Nephron progenitor cell (in vitro differentiated cells): ENCODE measurements at places on chromosomes 7 and 10.

GRCh38 chr7:131883769-131884168 is 327.3 kb upstream of the PODXL start:
- no peak overlapping the region for H3K4me3 ChIP-seq
- no peaks in the 10 kb centered on the region for H3K4me1 ChIP-seq
- H3K36me3 ChIP-seq: peaks cover 4% of the 10 kb centered on the region

DNA sequence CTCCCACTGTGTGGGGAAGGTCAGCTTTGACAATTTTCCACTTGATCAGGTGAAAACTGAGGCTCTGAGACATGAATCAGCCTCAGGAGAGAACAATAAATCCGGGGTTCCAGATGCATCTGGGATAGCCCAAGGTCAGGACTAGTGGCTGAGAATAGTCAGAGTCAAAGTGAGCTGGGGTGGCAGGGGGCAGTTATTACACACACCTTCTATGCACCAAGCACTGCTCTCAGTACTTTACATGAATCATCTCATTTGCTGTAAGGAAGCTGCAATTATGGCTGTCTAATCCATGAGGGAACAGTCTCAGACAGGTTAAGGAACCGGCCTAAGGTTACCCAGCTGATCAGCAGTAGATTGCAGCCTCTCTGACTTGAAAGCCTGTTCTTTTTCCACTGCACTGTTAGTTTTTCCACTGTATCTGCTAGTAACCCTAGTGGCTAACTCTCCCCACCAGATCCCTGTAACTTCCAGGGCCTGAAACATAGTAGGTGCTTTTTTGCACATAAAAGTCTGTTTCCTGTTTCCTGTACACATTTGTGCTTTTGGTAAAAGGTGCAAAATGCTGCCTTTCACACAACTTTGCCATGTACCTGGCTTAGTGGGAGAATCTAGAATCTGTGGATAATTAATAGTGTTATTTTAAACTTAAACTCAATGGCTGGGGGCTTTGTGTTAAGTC is 125.9 kb downstream of the EMX2 start:
- H3K36me3 ChIP-seq: no peaks in the 10 kb centered on the region
- no peak overlapping the region for H3K4me3 ChIP-seq
- DNase-seq: no peak
- no peak overlapping the region for H3K27ac ChIP-seq

- H3K27me3 ChIP-seq: peaks cover 15% of the 10 kb centered on the region
- H3K27ac ChIP-seq: no peak overlapping the region
- no peak for DNase-seq
- peaks cover 27% of the 10 kb centered on the region for H3K4me1 ChIP-seq
- H3K4me3 ChIP-seq: no peak overlapping the region
Measured at GRCh38 chr10:87500646-87501048, 4.0 kb upstream of the MINPP1 start.

DNA sequence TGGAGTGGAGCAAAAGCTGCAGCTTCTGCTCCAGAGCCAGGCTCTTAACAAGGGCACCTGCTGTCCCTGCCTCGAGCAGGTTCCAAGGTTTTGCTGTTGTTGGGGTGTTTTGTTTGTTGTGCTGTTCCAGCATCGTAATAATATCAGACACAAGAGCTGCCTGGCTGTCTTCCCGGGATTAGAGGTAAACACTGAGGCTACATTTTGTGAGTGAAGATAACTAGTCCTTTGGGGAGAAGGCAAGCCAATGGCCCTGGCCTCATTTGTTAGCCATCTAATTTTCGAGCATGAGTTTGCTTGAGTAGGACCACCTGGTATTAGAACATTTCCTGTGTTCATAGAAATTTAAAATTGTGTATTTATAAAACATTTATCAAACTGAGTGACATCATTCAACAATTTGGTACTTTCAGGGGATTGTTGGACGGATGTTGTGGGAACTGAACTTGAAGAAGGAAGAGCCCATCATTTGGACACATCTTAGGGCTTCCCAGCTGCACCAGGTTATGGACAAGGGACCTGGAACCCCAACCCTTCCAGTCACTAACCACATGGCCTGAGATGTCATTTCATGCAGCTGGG is 555.0 kb downstream of the TNS3 start:
- peaks cover 4% of the 10 kb centered on the region for H3K27me3 ChIP-seq
- no peak for DNase-seq
- H3K4me3 ChIP-seq: no peak overlapping the region
- H3K27ac ChIP-seq: no peak overlapping the region
- no peaks in the 10 kb centered on the region for H3K4me1 ChIP-seq

DNA sequence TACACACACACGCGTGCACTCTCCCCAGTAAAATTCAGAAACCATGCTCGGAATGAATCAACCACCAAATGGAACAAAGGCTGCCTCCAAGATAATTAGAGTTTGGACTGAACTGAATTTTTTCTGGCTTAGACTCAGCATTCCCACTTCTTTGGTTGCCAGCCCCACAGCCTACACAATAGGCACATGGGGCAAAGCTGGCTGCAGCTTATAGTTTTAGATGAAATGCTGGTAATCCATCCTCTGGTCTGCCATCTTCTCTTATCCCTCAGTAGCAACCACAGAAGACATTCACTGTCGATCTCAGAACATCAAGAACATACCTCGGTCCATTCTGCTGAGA is 44.2 kb downstream of the PDE1C start:
- peaks cover 9% of the 10 kb centered on the region for H3K4me1 ChIP-seq
- H3K4me3 ChIP-seq: no peak overlapping the region
- H3K27ac ChIP-seq: no peak overlapping the region

- peaks cover 27% of the 10 kb centered on the region for H3K36me3 ChIP-seq
- no peak overlapping the region for H3K4me3 ChIP-seq
- H3K4me1 ChIP-seq: peaks cover 7% of the 10 kb centered on the region
Measured at GRCh38 chr7:77653572-77653971, 42.7 kb upstream of the RSBN1L start.

DNA sequence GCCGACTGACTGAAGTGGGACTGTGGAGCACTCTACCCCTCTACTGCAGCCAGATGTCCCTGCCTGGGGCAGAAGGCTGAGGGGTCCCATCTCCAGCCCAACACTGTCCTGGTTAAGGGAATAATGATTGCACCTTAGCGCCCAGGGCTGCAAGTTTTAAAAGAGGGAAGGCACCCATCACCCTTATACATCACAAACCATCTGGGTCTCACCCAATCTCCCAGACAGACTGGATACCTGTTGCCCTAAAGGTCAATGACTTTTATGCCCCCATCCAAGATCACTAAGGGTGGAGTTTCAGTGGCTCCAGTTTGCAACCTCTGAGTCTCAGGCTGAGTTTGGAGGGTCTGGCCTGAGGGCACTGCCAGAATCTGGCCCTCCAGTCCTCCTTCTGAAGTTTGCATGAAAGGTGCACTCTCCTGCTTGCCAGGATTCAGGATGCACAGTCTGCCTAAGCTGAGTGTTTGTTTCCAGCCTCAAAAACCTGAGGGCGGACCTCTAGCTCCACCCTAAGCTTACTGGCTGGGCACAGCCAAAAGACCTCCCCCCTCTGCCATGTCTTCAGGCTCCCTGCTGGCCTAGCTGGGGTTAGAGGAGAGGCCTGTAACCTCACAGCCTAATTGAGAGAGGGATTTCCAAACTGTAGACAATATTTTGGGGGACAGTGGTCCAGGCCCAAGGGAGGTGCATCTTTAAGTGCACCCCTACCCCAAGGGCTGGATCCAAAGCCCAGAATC is 2.5 kb upstream of the EMX2 start:
- peaks cover 100% of the 10 kb centered on the region for H3K27me3 ChIP-seq
- no peaks in the 10 kb centered on the region for H3K36me3 ChIP-seq
- no peak overlapping the region for H3K27ac ChIP-seq
- H3K4me1 ChIP-seq: peaks cover 41% of the 10 kb centered on the region
- no peak for DNase-seq
- H3K4me3 ChIP-seq: peak overlapping the region; percentile 90

DNA sequence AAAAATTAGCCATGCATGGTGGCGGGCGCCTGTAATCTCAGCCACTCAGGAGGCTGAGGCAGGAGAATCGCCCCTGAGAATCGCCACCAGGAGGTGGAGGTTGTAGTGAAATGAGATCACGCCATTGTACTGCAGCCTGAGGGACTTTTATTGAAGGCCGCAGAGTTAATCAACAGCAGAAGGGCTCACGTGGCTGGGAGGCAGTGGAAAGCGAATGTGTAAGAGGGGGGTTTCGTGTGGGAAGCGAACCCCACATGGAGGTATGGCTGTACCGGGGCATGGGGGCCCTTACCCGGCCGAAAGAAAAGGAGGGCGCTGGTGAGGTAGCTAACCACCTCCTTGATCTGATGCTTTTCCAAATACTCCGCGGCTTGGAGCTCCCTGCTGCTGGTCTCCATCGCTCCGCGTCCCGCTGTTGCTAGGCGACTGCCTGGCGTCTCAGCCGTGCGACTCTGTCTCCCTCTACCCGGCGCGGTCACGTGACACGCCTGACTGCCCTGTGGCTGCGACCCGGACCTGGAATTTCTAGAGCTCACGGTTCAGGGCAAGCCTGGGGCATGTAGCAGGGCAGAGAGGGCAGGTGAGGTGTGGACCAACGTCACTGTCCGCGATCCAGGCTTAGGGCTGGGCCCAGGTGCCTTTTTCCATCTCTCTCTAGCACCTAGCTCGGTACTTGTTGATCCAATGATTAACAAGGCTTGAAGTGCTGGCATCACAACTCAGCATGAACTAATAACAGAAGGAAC is at the start of gene EFCAB10:
Gene EFCAB10, minus strand, starts transcription at position 428 of the 746 bp plus-strand sequence. Its CDS starts 30 bp downstream, at position 398.
- DNase-seq: peak; percentile 92
- H3K27ac ChIP-seq: no peak within 1 kb of the TSS
- peak within 1 kb of the TSS; percentile 81 for H3K4me3 ChIP-seq
- H3K36me3 ChIP-seq: no peaks in the 10 kb centered on the region
- peaks cover 23% of the 10 kb centered on the region for H3K4me1 ChIP-seq

GRCh38 chr10:21417172-21417712 is 108.2 kb downstream of the SKIDA1 start:
- H3K27ac ChIP-seq: no peak overlapping the region
- no peaks in the 10 kb centered on the region for H3K4me1 ChIP-seq
- no peak overlapping the region for H3K4me3 ChIP-seq
- H3K27me3 ChIP-seq: peaks cover 4% of the 10 kb centered on the region

GRCh38 chr7:106109521-106110237 is 2.4 kb downstream of the SYPL1 start:
- H3K27ac ChIP-seq: no peak overlapping the region
- H3K4me1 ChIP-seq: peaks cover 34% of the 10 kb centered on the region
- DNase-seq: no peak

GRCh38 chr7:135789956-135790355 is 41.3 kb upstream of the FAM180A start:
- H3K36me3 ChIP-seq: no peaks in the 10 kb centered on the region
- no peak for DNase-seq
- peaks cover 13% of the 10 kb centered on the region for H3K4me1 ChIP-seq
- H3K4me3 ChIP-seq: no peak overlapping the region

DNA sequence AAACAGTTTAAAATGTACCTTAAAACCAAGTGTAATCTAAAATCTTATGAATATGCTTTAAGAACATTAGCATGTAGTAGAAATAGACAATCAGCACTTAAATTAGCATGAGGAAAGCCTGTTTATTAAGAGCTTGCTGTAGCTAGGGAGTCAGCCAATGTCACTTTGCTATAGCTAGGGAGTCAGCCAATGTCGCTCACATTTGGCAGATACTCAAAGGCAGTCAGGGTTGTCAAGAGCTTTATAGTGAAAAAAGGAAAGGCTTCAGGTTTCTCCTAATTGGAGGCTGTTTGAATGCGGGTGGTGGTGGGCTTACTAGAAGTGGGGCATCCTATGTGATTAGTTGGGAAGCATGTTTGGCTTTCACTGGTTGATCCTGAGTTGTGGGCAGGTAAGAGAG is 226.2 kb upstream of the DGKB start:
- no peak for DNase-seq
- H3K4me3 ChIP-seq: no peak overlapping the region
- H3K36me3 ChIP-seq: no peaks in the 10 kb centered on the region
- no peaks in the 10 kb centered on the region for H3K27me3 ChIP-seq

GRCh38 chr10:130054021-130054420 is 56.6 kb downstream of the C10orf143 start:
- DNase-seq: no peak
- H3K4me1 ChIP-seq: no peaks in the 10 kb centered on the region
- no peaks in the 10 kb centered on the region for H3K36me3 ChIP-seq
- no peak overlapping the region for H3K4me3 ChIP-seq

DNA sequence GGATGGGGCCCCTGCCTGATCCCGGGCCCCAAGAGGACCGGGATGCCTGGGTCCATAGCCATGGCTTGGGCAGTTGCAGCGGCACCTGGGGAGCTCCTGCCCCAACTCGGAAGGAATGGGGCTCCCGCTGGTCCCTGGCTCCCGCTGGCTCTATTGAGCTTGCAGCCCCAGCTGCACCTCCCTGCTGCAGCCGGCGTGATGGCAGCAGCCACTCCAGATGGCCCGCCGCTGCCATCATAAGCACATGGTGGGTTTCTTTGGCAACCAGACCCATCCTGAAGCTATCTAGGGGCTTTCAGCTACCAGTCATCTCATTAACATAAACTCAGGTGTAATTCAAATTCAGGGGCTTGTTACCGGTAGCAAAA is 11.1 kb upstream of the DNMBP start:
- no peaks in the 10 kb centered on the region for H3K36me3 ChIP-seq
- peaks cover 3% of the 10 kb centered on the region for H3K27me3 ChIP-seq
- no peak overlapping the region for H3K4me3 ChIP-seq
- peaks cover 30% of the 10 kb centered on the region for H3K4me1 ChIP-seq

DNA sequence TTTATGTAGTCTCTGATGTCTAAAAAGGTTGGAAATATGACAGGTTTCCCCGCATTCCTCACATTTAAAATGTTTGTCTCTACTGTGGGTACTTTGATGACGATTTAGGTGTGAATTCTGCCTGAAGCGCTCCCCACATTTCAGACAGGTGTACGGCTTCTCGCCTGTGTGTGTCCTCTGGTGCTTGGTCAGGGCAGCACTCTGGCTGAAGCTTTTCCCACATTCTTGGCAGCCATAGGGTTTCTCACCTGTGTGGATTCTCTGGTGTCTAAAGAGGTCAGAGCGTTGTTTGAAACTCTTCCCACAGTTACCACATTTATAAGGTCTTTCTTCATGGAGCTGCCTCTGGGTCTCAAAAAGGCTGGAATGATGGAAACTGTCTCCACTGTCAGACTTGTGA is 6.3 kb downstream of the ZNF394 start:
- H3K27me3 ChIP-seq: peaks cover 5% of the 10 kb centered on the region
- no peak for DNase-seq
- H3K4me1 ChIP-seq: peaks cover 14% of the 10 kb centered on the region
- no peak overlapping the region for H3K27ac ChIP-seq
- H3K4me3 ChIP-seq: no peak overlapping the region

DNA sequence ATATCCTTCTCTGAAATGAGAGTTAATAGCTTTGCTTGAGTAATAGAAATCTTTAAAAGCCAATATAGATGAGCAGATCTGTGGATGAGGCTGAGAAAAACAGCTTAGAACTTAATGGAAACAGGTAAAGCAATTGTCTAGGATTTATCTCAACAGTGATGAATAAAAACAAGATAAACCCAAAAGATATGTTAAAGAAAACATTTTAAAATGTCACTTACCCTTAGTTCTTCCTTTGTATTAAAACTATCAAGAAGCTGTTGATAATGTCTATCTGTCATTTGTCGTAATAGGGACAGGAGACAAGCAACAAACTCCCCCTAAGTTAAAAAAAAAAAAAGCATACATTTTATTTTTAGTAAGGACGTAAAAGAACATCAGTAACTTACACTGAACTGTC is 272.1 kb upstream of the IMMP2L start:
- no peak overlapping the region for H3K27ac ChIP-seq
- no peak overlapping the region for H3K4me3 ChIP-seq
- H3K36me3 ChIP-seq: peaks cover 40% of the 10 kb centered on the region
- H3K4me1 ChIP-seq: no peaks in the 10 kb centered on the region
